ENCODE measurements at places on chromosomes 12 and 14.

DNA sequence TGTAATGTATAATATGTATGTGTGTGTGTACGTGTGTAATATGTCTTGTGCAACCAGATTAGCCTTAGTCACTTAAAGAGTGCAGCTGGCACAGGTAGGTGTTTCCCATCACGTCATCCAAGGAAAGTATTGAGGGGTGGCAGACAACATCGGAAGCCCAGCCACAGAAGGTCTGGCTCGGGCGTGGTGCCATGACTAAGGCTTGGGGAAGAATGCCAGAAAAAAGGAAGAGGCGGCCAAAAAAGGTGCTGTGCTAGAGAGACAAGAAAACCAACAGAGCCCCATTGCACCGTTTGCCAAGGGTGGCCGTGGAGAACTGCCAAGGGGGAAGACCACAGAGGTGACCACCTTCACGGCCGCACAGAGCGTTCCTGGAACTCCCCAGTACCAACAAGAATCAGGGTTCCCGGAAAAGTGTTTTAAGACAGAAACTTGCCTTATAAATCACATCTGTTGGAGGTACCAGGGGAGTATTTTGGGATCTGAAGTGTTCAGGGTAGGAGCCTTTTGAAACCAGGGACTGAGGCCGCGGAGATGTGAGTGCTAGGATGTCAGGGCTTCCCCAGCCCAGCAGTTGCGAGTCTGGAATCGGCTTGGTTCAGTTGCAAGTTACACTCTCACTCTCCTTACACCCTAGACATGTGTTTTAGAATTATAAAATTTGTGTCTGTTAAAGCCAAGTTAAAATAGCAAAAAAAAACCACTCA lies 131.2 kb upstream of the DYRK2 start:
- DNase-seq, result no peak

- DNase-seq, result no peak
These were observed at the start of gene FZD10 for GRCh38 chr12:130162267-130162666. Gene FZD10, plus strand, starts transcription at chr12:130162464. Its CDS starts 479 bp downstream, at chr12:130162943.

DNA sequence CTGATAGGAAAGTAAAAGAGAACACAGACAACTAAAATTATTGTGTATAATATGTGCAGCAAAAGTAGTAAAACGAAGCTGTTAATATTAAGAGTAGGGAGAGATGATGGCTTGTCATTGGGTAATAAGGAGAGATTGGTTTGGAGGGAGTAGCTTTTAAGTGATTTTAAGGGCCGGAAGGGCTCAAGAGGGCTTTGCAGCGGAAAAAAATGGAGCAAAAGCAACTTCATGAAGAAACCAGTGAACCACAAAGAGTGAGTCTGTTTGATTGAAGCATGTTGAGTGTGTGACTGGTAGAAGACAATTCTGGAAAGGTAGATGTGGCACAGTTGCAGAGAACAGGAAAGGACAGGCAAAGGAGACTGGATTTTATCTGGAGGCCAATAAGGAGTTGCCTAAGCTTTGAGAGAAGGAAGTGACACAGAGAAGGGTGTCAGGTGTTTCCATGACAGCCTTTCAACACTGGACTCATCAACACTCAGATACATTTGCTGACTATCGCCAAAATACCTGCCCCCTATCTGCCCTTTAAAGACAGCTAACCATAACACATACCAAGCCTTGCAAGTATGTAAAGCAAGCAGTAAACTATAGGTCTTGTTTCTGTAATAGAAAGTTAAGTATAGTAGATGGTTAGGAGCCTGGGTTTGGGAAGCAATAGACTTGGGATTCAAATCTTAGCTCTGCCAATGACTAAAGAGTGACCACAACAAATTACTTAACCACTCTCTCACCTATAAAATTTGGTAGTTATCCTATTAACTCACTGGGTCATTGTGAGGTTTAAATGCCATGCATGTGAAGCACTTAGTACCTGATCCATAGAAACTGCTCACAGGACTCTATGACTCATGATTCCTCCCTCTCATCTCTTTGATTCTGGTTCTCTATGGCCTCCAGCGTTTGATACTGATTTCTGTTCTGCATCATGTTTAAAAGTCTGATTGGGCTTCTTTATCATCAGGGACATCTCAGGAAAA lies 117.3 kb upstream of the LMNTD1 start:
- DNase-seq, result no peak

GRCh38 chr14:29893989-29894388 lies 33.7 kb downstream of the PRKD1 start:
- DNase-seq, result no peak

GRCh38 chr12:7892186-7892980 lies 19.7 kb upstream of the SLC2A14 start:
- DNase-seq, result no peak

DNA sequence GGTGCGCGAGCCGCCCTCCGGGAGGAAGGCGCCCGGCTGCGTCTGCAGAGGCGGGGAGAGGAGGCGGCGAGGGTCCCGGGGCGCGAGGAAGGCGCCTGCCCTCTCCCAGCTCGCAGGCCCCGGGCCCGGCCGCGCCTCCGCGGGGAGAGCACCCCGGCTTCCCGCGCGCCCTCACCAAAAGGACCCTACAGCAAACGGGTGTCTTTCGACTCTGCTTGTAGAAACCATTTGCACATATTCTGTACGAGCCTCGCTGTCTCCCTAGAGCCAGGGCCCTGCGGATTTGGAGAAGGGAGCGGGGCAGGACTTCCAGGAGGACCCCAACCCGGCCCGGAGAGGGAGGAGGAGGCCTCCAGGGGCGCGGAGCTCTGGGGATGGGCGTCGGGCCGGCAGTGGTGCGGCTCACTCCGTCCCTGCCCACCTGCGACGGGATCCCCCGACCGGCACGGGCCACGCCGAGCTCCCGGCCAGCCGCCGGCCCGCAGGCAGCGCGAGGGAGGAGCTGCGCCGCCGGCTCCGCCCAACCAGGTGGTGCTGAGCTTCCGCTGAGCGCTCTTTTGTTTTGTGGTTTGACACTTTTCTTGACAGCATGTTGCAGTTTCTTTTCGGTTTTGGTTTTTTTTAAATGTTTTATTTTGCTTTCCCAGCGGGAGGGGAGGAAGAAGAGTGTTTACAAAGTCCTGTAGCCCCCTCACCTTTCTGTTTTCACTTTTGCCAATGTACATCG lies 103.3 kb upstream of the FKBP4 start:
- peak; percentile 37 for DNase-seq

DNA sequence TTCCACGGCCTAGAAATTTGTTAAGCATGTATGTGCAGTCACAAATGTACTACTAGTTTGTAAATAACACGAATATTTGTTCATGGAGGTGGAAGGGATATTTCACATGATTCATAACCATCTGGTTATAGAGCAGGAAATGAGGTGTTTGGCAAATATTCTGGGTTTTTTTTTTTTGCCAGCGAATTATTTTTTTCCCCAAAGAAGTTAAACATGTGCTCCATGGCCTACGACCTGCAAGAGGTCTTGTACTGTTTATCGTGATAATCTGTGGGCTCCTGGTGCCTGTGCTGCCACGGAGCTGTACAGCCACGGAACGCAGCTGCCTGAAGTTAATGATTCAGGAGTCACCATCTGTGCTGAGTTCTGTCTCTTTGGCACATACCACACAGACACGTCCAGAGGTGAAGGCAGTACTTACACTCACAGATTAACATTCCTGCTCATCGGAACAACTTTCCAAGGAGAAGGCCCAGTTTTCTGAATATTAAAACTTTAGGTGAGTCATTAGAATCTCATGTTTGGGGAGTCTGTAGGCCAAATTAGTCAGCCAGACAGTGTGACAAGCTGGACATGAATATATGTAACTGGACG lies 156.3 kb downstream of the TMX1 start:
- DNase-seq, result no peak

- no peak for DNase-seq
These were observed 97.7 kb downstream of the ESRRB start for GRCh38 chr14:76473481-76474263.

DNA sequence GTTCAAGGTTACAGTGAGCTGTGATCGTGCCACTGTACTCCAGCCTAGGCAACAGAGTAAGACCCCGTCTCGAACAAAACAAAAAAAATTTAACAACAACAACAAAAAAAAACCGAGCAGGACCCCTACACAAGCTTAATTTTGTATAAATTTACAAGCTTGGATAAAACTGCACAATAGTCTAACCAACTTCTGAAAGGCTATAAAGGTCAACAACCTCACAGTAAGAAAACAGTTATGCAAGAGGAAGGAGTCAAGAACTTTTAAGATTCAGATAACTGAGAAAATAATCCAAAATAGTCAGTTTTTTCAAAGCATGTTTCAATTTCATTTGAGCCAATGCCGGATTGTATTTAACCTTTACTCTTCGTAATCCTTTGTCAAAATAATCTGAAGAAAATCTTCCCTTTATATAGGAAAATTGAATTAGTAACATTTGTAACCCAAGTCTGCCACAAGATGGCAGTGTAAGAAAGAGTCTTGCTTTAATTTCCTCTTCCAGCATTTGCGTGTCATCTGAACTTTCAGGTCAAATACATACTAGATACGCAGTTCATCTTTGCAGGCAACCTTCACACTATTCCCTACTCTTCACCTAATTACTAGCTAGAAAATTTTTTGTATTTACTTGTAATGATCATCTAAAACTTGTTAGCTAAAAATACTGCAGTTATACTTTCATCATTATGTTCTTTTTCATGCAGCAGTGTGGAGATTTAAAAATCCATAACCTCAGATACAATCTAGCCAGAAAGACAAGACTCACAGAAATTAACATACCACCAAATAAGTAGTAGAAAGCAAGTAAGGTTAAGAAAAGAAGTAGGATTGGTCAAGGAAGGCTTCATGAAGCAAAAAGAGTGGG lies 5.8 kb downstream of the CCNB1IP1 start:
- peak; percentile 81 for DNase-seq

DNA sequence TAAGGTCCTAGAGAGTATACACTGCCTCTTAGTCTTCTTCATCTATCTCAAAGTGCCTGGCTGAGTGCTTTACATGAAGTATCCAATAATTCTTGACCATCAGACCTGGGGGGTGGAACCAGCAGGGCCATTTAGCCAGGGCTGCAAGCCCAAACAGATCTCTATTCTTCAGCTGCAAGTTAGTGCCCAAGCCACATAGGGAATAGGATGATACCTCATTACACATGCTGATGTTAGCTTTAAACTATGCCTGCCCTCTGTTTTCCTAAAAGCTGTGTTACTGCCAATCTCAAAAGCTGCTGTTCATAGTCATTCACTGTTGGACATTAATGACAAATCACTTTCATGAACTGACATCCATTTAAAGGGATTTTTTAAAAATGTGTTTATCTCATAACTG lies 16.7 kb upstream of the IFNG start:
- no peak for DNase-seq

DNA sequence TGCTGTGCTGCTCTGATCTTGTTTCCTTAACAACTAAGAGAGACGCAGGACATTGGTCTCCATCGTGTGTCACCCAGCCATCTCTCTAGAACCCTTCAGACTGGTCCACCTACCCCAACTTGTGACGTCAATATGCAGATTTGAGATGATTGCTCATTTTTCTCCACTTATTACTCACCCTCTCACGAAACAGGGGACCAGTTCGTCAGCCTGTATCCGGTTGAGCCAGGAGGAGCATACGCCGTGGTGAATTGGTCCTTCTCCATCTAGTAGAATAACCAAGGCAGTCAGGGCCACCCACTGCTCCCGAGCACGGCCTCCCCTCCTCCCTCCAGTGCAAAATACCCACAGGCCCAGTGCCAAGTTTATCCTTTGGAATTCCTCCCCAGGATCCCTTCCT lies 36.2 kb upstream of the FBXO21 start:
- no peak for DNase-seq

DNA sequence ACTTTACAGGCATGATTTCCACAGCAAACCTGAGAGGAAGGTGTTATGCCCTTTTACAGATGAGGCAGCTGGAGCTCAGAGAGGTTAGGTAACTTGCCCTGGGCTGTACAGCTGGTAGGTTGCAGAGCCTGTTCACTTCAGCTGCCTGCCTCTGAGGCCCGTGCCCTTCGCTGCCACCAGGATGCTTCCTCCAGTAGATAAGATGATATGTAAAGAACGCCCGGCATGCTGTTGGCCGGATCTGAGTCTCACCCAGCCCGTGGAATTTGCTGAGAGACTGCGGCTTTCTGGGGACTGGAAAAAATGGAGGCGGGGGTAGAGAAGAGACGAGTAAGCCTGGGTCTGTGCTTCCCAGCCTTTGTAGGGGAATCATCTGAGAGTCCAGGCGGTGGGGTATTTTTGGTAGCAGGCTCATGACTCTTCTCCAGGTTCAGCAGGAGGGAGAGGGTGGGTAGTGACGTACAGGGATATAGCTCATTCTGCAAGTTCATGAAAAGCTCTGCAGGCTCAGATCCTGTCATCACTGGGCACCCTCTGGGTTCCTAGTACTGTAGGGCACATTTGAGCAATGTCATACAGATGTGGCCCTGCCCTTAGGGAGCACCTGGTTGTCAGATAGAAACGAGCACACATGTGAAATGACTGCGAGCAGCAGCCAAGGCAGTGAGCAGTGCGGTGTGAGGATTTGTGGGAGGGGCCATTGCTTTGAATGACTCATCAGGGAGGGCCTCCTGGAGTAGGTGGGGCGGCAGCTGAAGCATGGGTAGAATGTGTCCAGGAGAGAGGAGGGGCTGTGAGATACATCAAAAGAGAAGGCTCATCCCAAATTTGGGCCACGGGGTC lies 159.4 kb downstream of the TSPAN9 start:
- peak; percentile 56 for DNase-seq

DNA sequence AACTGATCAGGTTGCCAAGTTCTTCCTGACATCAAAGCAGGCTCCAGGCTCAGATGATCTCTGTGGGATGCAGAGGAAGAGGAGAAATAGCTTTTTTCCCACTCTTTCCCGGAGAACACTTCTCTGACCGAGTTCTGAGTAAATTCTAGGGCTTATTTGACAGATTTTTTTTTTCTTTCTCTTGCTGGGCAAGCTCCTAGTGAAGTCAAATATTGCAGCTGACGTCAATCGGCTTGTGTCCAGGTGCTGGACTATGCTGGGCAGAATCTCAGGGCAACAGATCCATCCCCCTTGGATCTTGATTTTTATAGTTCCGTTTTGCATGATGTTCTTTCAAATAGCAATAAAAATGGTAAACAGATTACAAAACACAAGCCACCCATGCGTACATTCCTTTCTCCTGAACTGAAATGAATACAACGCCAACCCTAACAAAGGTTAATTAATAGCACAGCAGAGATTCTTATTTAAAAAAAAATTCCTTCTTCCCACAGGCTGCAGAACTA lies 182.2 kb downstream of the NOVA1 start:
- no peak for DNase-seq

DNA sequence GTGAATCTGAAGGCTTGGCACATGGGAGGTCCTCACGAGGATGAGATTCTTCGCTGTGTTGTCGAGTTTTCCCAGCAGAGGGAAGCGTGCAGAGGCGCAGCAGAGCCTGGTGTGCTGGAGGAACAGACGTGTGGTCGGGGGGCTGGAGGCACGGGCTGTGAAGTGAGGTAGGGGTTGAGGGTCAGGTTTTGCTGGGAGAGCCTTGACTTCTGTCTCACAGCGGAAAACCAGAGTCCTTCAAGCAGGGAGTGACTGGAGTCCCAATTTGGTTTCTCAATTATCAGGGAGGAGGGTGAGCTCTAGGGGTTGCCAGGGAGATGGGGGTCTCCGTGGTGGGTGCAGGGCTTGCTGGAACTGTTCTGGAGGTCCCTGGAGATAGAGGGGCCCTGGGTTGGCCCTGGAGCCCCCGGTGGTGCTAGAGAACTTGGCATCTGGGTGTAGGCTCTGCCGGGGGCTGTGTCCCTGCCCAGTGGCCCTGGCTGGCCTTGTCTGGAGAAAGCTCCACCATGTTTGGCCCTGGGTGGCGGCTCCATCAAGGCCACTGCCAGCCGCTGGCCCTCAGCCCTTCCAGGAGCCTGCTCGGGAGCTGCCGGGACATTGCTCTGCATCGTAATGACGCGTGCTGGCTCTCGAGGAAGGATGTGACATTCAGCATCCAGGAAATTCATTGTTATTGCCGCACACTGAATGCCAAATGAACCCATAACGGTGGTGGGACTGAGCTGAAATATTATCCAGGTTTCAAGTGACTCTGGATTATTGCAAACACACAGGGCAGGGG lies 215.7 kb downstream of the KIF26A start:
- DNase-seq, result no peak
